ENCODE measurements at places on chromosomes 16 and 17.

- no peak for DNase-seq
These were observed 112.2 kb upstream of the ZNF750 start for GRCh38 chr17:82952019-82952418.

DNA sequence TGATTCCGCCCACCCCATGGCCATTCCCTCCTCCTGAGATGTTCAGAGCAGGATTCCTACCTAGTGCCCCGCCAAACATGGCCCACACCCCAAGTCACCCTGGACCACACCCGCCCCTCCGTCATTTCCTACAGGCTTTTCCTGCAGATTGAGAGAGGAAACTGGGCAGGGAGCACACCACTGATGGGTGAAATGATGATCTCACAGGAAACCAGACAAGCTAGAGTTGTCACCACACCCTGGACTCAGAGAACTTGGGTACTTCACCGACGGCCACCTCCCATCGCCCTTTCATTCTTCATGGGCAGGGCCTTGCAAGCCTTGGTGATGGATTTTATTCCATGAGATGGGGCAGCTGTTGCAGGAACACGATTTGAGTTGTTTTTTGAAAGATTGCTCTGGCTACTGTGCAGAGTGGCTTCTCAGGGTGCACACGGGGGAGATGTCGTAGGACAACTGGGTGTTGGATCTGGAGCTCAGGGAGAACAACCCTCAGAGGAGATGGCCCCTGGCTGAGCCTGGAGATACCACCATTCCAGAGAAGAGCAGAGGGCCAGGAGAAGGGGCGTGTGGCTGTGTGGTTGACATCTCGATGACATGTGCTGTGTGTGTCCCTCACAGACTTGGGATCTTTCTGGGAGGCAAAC, 7.4 kb upstream of the B9D1 start:
- no peak for DNase-seq

GRCh38 chr17:55134486-55135157, 130.1 kb upstream of the HLF start:
- no peak for DNase-seq

- no peak for DNase-seq
These were observed 21.5 kb upstream of the PECAM1 start for GRCh38 chr17:64411999-64412771.

DNA sequence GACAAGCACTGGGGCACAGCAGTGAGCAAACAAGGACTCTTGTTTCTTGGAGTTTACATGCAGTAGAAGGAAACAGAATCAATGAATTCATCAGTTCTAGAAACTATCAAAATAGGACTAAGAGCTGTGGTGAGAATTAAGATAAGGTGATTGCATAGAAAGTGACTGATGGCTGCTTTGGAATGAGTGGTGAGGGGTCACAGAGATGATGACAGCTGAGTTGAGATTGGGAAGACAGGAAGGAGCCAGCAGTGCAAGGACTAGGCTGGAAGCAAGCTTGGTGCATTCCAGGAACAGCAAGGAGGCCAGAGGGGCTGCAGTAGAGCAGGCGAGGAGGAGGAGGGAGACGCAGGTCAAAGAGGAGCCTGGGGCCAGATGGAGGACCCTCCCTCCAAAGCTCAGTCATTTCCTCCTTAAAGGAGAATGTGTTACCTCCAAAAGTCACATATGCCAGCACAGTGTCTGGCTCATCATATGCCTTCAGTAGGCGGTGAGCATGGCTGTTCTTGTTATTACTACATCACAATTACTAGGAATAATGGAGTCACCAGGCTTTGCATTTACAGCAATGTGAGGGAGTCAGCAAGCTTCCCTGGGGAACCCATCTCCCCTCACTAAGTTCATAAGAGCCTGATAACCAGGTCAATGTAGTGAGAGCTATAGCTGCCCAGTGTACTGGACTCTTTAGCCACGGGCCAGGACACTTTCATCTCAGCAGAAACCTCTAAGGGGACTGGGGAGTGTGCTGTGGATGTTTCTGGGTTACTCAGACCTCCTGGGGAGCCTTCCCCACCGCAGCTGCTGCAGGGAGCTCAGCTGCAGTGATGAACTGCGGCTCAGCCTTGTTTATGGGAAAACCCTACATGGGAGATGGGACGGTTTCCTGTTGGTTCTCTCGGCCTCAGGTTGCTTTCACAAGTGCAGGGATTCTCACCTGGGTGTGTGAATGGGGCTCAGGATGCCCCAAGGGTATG, 157.2 kb downstream of the SEC14L1 start:
- no peak for DNase-seq

GRCh38 chr16:73365016-73365551, 317.2 kb upstream of the ZFHX3 start:
- no peak for DNase-seq

DNA sequence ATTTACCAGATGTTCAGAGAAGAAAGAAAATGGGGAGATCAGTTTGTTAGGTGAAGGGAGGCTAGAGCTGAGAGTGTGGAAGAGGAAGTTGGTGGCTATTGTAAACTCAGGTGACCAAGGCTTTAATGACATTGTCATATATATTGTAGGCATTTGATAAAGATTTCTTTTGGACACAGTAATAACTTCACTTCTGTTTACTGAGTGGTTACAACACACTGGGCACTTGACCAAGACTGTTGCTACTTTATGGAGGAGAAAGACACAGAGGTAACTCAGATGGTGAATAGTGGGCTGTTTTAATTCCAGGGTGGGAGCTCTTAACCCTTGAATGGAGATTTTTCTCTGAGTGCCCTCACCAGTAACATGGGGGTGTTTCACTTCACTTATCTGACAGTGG, 46.0 kb downstream of the TNRC6A start:
- DNase-seq: peak; percentile 94

- DNase-seq: no peak
These were observed 60.6 kb downstream of the C16orf82 start for GRCh38 chr16:27127308-27127707.

DNA sequence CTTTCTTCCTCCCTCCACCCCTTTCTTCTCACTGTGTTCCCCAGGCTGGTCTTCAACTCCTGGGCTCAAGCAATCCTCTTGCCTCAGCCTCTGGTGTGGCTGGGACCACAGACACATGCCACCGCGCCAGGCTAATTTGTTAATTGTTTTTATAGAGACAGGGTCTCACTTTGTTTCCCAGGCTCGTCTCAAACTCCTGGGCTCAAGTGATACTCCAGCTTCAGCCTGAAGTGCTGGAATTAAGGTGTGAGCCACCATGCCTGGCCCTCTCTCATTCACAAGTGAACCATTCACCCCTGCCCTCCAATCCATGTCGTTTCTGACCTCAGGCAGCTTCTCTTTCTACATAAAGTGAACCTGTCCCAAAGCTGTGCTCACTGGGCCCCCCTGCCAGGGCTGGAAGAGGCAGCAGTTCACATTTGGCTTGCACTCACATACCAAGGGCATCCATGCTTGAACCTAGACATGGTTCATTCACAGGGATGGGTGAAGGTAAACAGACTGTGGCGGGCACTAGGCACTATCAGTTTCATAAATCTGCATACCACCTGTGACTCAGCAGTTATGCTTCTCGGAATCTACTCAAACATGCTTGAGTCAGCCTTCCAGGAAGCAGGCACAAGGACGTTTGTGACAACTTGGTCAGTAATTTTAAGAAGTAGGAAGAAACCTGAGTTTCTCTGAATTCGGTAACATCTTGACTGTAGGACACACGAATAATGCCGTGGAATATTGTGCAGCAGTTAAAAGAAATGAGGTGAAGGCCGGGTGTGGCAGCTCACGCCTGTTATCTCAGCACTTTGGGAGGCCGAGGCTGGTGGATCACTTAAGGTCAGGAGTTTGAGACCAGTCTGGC, 6.0 kb upstream of the RNF213 start:
- DNase-seq: peak; percentile 73

GRCh38 chr16:13441675-13442074, 478.3 kb upstream of the ERCC4 start:
- no peak for DNase-seq

GRCh38 chr17:81059026-81059425, 24.1 kb downstream of the BAIAP2 start:
- no peak for DNase-seq

- DNase-seq: no peak
These were observed 126.3 kb upstream of the HSBP1 start for GRCh38 chr16:83681381-83681956.

- DNase-seq: no peak
These were observed 37.2 kb downstream of the MAP2K6 start for GRCh38 chr17:69451416-69452394.

DNA sequence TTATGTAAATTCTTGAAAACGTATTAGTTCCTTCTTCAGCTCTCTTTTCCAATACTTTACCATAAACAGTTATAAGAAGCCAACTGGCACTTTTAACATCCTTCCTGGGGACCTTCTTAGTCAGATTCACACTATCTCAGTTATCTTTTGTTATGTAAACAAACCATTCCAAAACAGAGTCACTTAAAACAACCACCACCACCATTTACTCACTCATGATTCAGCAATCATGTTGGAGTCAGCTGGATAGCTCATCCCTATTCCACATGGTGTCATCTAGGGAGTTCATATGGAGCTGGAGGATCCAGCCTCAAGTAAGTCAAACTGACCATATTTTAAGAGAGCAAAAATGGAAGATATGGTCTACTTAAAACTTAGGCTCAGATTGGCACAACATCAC, 240.3 kb upstream of the IRX3 start:
- DNase-seq: no peak

- DNase-seq: no peak
These were observed 823 bp downstream of the TNRC6C start for GRCh38 chr17:77959126-77959925.

DNA sequence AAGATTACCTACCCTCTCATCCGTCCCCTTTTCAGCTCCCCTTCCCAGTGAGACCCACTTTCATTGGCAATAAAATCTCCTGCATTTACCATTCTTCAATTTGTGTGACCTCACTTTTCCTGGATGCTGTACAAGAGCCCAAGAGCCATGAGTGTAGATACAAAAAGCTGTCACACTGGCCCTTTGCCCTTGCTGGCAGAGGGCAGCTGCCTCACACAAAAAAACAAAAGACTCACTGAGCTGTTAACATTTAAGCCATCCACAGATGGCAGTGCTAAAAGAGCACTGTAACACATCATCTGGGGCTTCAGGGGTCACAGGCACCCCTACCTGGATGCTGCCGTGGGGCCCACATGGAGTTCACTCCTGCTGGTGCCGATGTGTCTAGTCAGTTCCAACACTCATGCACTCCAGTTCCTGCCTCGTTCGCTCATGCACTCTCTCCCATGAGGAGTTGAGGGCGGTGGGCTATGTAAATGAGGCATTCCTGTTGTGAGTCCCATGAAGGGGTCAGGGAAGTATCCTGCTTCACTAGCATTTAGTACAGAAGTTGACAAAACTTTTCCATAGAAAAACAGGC, 123.1 kb downstream of the CA10 start:
- DNase-seq: no peak

GRCh38 chr16:30567160-30567990, 4.1 kb downstream of the ZNF688 start:
- DNase-seq: no peak

Data from LNCaP clone FGC (cell line).